ENCODE measurements at places on chromosomes 13 and 19.

DNA sequence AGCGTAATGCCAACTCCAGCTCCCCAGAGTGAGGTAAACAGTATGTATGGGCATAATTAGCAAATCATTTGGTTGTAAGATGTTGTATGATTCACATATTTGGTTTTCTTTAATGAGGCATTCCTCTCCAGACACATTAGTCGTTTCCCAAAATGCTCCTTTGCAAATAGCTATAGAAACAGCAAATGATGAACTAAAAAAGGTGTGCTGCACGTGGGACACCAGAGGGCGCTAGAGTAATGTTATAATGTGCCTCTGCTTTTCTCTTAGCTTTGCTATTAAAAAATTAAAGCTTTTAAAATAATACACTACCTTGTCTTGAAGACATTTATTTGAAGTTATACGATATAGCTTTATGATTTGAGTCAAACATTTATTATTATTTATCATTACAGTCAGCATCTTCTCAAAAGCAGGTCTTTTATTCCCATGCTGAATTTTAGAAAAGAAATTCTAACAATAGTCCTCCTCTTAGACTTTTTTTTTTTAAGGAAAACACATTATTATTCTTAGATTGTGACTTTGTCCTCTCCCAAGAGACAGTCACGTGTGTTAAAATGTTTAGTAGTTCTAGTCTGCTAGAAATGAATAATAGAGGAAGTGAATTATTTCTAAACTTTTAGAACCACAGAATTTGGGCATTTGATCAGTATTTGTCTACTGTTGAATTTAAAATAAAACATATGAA is 121.6 kb upstream of the FRY start:
- DNase-seq = no peak

GRCh38 chr19:48253999-48254398 is 1.7 kb downstream of the CARD8 start:
- no peak for DNase-seq

DNA sequence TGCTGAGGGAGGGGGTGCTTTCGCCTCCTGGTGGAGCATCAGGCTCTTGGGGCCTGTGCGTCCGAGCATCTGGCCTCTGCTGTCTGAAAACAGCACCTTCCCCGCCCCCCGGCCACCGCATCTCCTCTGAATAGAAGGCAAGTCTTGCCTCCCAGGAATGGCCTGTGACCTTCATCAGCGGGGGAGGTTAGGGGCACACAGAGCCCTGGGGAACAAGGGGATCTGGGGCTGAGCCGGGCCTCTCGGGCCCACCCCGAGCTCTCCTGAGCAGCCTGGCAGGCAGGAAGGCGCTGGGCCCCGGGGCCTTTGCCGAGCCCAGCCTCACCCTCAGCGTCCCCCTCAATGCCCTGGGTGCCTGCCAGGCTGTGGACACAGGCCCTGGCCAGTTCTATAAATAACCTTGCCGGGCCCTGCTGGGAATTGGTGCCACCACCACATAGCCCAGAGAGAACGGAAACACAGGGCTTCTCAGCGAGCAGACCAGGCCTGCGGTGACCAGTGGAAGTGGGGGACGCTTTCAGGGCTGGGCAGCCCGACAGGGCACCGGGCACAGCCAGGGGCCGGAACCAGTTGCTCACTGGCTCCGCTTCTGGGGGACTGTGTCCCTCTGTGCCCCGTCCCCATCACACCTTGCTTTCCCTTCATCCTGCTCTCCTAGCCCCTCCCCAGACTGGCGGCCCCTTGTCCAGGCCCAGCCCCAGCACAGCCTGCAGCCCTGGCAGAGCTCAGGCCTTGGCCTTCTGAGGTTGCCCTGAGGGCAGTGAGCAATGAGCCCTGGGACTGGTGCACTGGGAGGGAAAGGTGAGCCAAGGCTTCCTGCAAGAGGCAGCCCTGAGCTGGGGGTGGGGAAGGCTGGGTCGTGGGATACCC is 9.5 kb downstream of the STK11 start:
- DNase-seq = no peak

DNA sequence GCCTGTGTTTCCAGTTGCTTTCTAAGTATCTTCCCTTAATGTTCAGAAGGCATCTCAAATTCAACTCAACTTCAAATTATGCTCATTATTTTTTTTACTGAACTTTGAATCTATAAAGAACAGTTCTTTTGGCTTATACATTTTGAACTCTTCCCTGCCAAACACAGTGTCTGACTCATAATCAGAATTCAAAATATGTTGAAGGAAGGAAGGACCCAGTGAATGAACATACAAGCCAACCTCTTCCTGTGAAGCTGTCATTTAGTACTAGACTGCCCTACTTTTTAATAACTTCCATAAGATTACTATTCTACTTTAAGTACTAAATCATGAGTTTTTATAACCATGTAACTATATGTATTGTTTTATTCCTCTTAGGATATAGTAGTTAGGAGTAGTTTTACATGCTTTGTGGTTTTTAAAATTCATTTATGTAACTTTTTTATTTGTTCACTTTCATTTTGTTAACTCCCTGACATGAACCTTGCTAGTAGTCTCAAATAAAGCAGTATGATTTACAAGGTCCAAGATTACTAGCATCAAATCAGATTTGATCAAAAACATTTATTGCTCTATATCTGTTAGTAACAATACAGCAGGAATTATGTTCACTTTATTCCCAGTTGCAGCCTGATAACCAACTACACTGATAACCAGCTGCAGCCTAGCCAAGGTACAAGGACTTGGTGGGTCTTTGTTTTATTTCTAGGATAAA is 6.4 kb downstream of the NUDT15 start:
- no peak for DNase-seq

GRCh38 chr13:89923736-89924135 is 1423.8 kb upstream of the MIR17HG start:
- DNase-seq = no peak

GRCh38 chr13:100388923-100389322 is 199.7 kb downstream of the GGACT start:
- no peak for DNase-seq

Measured in GM13976 (cell line).